SJCRH30 (cell line): ENCODE measurements at places on chromosomes 12 and 14. TPM values are rescaled to one million over a fixed set of nuclear protein-coding genes. Genes with fewer than 3 reads are reported as not detected.

DNA sequence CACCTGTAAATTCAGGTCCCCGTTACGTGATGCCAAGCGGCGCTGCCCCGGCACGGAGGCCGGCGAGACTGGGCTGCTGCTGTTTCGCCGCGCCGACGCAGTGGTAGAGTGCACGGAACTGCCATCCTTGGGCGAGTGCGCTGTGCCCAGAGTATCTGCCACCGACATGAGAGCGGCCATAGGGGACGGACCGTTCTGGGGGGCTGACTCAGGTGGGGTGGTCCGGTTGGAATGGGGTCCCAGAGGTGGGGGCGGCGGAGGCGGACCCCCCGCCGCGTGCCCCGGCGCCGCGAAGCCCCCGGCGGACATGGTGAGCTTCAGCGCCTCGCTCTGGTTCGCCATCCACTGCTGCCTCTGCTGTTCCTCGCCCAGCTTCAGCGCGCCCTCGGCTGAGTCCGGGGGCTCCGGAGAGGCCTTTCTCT is 2.8 kb downstream of the IRF2BPL start:
- DNase-seq: no peak
- H3K27me3 ChIP-seq: no peaks in the 10 kb centered on the region
- 0 out of 2 replicates have a peak, but pooled peaks cover 2% of the 10 kb centered on the region for H3K36me3 ChIP-seq
- H3K4me3 ChIP-seq: no peak overlapping the region

- no peak overlapping the region for H3K27ac ChIP-seq
- H3K4me1 ChIP-seq: no peaks in the 10 kb centered on the region
- no peaks in the 10 kb centered on the region for H3K36me3 ChIP-seq
- no peak overlapping the region for H3K4me3 ChIP-seq
- no peak for DNase-seq
Observed at GRCh38 chr14:50551877-50552276, 8.1 kb upstream of the ATL1 start.

CPM gene
- total RNA-seq: 0.43 and 1.2 TPM in 2 replicates

DNA sequence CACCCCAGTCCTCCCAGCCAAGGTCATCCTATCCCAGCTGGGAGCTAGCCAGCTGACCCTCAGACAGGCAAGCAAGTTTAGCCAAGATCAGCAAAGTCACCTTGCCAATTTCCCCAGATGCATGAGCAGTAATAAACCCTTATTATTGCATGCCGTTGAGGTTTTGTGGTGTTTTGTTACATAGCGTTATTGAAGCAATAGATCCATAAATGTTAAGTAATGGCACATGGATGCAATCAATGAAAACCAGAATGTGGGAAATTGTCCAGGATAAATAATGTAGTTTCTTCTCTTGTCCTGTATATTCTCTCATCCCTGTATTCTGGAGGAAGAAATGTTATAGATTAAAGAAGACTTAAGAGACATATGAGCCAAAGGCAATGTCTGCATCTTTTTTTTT is 18.0 kb upstream of the TMEM260 start:
- H3K4me1 ChIP-seq: no peaks in the 10 kb centered on the region
- no peak for DNase-seq

- no peak overlapping the region for H3K4me3 ChIP-seq
- H3K27ac ChIP-seq: no peak overlapping the region
- H3K36me3 ChIP-seq: no peaks in the 10 kb centered on the region
- DNase-seq: no peak
- H3K27me3 ChIP-seq: no peaks in the 10 kb centered on the region
Observed at GRCh38 chr14:96632363-96632758, 130.2 kb downstream of the PAPOLA start.

DNA sequence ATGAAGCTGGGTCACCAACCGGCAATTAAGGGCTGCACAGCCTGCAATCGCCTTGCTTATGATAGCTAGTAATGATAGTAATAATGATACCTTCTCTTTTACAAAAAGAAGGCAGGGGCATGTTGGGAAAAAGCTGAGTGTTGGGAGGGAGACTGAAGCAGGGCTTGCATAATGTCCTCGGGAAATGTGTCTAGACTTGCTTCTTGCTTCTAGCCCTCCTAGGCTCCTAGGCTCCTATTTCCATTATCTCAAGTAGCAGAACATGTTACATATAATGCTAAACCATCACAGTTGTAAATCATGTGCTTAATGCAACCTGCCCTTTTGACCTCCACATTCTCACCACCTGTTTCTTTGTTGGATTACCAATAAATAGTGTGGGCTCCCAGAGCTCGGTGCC is 18.7 kb downstream of the RERGL start:
- H3K4me1 ChIP-seq: peaks cover 15% of the 10 kb centered on the region
- no peak overlapping the region for H3K4me3 ChIP-seq
- no peaks in the 10 kb centered on the region for H3K27me3 ChIP-seq

GRCh38 chr12:118459110-118459509 is 82.8 kb downstream of the SUDS3 start:
- DNase-seq: no peak
- H3K27ac ChIP-seq: no peak overlapping the region
- no peak overlapping the region for H3K4me3 ChIP-seq
- H3K36me3 ChIP-seq: no peaks in the 10 kb centered on the region
- no peaks in the 10 kb centered on the region for H3K27me3 ChIP-seq
- H3K4me1 ChIP-seq: no peaks in the 10 kb centered on the region

GRCh38 chr12:24414480-24414879 is 465.0 kb upstream of the SOX5 start:
- no peaks in the 10 kb centered on the region for H3K36me3 ChIP-seq
- H3K4me1 ChIP-seq: no peaks in the 10 kb centered on the region
- H3K27me3 ChIP-seq: no peaks in the 10 kb centered on the region

PXMP2 gene
- total RNA-seq: 86.7 and 94.9 TPM in 2 replicates

GRCh38 chr12:88579601-88580050 is 645 bp downstream of the KITLG start:
- H3K4me3 ChIP-seq: peak overlapping the region; percentile 67
- H3K27me3 ChIP-seq: no peaks in the 10 kb centered on the region
- peaks cover 6% of the 10 kb centered on the region; the same call in 1 of the 2 replicates for H3K4me1 ChIP-seq
- H3K36me3 ChIP-seq: no peaks in the 10 kb centered on the region
- H3K27ac ChIP-seq: peak overlapping the region; percentile 39

DNA sequence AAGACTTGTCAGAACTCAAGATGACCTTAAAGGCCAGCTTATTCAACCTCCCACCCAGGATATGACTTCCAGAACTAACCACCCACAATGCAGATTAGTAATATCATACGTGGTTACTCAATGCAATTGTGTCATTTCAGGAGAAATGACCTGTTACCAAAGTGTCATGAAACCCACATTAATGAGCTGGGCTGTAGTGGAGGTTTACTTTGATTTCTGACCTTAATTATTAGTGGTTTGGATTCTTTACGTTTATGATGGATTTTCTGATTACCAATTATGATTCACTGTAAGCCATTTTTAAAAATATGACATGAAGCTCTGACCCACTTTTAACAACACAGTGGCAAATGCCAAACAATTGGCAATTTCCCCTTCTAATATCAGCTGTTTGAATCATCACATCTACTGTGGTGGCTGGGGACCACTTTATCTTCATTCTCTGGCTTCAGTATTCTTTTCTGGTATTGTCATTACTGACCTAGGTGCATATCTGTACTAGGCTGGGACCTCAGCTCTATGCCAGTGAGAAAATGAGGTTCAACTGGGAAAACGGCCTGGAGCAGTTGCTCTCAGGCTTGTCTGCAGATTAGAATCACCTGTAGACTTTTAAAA is 223.3 kb downstream of the RGS6 start:
- H3K36me3 ChIP-seq: no peaks in the 10 kb centered on the region
- no peaks in the 10 kb centered on the region; the same call in 1 of the 2 replicates for H3K27me3 ChIP-seq
- no peak overlapping the region for H3K4me3 ChIP-seq
- H3K27ac ChIP-seq: no peak overlapping the region
- no peak for DNase-seq

GRCh38 chr14:50528000-50528399 is 4.4 kb downstream of the MAP4K5 start:
- no peak overlapping the region for H3K27ac ChIP-seq
- H3K27me3 ChIP-seq: no peaks in the 10 kb centered on the region
- DNase-seq: no peak
- H3K4me3 ChIP-seq: no peak overlapping the region
- peaks cover 7% of the 10 kb centered on the region; the same call in 1 of the 2 replicates for H3K4me1 ChIP-seq

DNA sequence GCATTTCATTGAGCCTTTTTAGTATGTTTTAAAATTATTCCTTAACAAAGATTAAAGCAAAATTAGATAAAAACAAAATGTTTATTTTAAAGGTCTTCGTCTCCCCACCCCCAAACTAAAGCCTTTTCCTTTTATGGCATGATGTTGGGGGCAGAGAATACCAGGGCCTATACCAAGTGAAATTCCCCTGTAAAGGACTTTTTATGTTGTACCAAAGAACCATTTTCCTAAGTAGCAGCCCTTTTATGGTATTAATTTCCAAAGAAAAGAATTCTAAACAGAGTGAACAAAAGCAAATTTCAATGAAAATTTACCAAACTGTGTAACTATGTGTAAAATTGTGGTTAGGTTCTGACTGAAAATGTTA is 71.9 kb upstream of the GNPNAT1 start:
- H3K27ac ChIP-seq: no peak overlapping the region
- no peaks in the 10 kb centered on the region for H3K27me3 ChIP-seq
- H3K4me1 ChIP-seq: no peaks in the 10 kb centered on the region
- no peak overlapping the region for H3K4me3 ChIP-seq
- DNase-seq: no peak
- H3K36me3 ChIP-seq: peaks cover 47% of the 10 kb centered on the region

GRCh38 chr14:69879175-69880043 is at the start of gene SMOC1:
SMOC1 (plus strand) TSS chr14:69879416; CDS start chr14:69879679, 263 bp downstream.
- H3K36me3 ChIP-seq: no peaks in the 10 kb centered on the region
- H3K27me3 ChIP-seq: no peaks in the 10 kb centered on the region
- H3K4me1 ChIP-seq: peaks cover 27% of the 10 kb centered on the region

DNA sequence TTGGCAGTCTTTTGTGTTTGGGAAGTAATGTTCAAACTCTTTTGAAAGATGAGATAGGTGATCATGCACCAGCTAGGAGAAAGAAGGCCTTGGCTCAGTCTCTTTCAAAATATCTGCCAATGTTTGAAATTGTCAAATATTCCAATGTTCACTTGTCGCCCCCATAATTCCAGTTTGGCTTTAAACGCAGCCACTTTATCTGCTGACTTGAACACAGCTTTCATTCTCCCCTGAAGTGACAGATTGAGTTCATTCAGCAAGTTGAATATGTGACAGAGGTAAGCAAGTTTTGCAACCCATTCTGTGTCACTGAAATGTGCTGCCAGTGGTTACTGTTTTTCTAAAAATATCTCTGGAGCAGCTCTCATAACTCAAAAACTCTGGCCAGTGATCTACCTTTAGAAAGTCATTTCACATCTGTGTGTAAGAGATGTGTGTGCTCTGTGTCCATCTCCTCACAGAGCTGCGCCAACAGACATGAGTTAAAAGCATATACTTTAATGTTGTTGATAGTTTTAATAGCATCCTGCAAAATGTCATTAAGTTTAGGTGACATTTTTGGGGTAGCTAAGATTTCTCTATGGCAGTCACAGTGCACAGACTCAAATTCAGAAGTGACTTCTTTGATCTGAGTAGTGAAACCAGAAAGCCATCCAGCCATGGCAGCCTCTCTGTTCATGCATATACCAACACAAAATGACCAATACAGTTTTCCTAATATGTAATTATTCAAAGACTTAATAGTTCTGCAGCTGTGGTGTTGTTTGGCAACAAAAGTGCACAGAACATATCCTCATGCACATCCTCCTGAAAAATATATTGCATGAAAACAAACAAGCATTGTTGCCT is 614.3 kb upstream of the MIS18BP1 start:
- H3K36me3 ChIP-seq: no peaks in the 10 kb centered on the region
- H3K4me1 ChIP-seq: no peaks in the 10 kb centered on the region
- no peak overlapping the region for H3K27ac ChIP-seq
- DNase-seq: no peak
- H3K27me3 ChIP-seq: no peaks in the 10 kb centered on the region
- H3K4me3 ChIP-seq: no peak overlapping the region

- DNase-seq: no peak
- no peak overlapping the region for H3K27ac ChIP-seq
- H3K4me3 ChIP-seq: no peak overlapping the region
- H3K4me1 ChIP-seq: no peaks in the 10 kb centered on the region
- H3K27me3 ChIP-seq: no peaks in the 10 kb centered on the region
Observed at GRCh38 chr14:99325016-99325415, 53.0 kb upstream of the BCL11B start.

- H3K4me3 ChIP-seq: no peak overlapping the region
- no peaks in the 10 kb centered on the region for H3K36me3 ChIP-seq
- H3K27ac ChIP-seq: no peak overlapping the region
- no peaks in the 10 kb centered on the region for H3K27me3 ChIP-seq
- no peak for DNase-seq
Observed at GRCh38 chr14:103801459-103801858, 45.9 kb downstream of the PPP1R13B start.

TCTN2 gene
- total RNA-seq: 9.4 and 10.0 TPM in 2 replicates

- peaks cover 3% of the 10 kb centered on the region; the same call in 1 of the 2 replicates for H3K4me1 ChIP-seq
- no peak overlapping the region for H3K4me3 ChIP-seq
- no peak for DNase-seq
- peaks cover 35% of the 10 kb centered on the region for H3K36me3 ChIP-seq
Observed at GRCh38 chr14:24149302-24149969, 2.1 kb downstream of the RNF31 start.

DNA sequence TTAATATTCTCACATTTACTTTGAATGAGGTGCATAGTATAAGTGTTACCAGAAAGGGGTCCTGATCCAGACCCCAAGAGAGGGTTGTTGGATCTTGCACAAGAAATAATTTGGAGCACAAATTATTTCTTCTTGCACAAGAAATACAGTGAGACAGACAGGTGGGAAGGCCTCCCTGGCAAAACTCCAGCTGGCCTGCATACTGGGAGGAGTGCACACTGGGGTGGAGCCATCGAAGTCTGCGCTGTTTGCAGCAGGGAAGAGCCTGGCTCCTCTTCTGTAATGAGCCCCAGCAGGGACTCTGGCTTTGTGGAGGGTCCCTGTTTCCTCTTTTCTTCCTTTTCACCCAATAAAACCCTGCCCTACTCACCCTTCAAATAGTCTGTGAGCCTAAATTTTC is 141.6 kb downstream of the GLT1D1 start:
- DNase-seq: no peak
- H3K27ac ChIP-seq: no peak overlapping the region
- H3K27me3 ChIP-seq: no peaks in the 10 kb centered on the region
- H3K4me3 ChIP-seq: no peak overlapping the region

DNA sequence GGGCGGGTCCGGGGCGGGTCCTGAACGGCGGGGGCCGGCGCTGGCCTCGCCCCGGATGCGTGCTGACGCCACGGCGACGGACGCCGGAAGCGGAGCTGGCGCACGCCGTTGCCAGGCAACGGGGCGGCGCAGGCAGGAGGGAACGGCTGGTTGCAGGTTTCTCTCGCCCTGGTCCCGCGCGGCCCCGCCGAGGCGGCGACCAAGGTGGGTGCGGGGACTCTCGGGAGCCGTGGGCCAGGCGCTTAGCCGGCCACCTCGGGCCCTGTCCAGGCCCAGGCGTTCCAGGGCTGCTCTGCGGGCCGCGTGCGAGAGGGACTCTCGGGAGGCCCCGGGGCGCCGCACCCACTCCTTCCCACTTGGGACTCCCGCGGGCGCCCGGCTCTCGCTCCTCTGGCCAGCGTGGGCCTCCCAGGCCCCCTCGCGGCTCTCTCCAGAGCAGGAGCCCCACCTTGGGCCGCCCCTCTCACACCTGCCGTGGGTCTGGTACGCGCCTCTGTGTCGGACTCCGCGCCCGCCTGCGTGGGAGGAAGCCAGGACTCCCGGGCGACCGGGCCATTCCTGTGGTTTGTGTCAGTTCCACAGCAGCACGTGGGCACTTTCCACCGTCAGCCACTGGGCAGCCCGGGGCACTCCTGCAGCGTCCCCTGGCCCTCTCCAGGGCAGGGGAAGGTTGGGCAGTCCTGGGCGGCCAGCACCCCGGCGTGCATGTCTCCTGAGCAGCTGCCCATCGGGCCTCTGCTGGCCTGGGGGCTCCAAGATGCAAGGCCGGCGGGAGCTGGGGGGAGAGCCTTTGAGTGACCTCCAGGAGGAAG is at the start of gene CLBA1:
CLBA1 (plus strand) TSS at position 114 of the 812 bp plus-strand sequence; CDS start at position 758, 644 bp downstream.
- no peaks in the 10 kb centered on the region for H3K27me3 ChIP-seq
- no peaks in the 10 kb centered on the region for H3K36me3 ChIP-seq
- H3K4me1 ChIP-seq: peaks cover 18% of the 10 kb centered on the region
- DNase-seq: peak; percentile 84
- peak within 1 kb of the TSS; percentile 69 for H3K4me3 ChIP-seq
- H3K27ac ChIP-seq: no peak within 1 kb of the TSS

PNN gene
- total RNA-seq: 70.4 and 98.1 TPM in 2 replicates
